ENCODE measurements at places on chromosomes 7 and 10.

GRCh38 chr7:29167721-29168120 lies 21.4 kb upstream of the CPVL start:
- DNase-seq: no peak

- no peak for DNase-seq
Measured at GRCh38 chr10:88256886-88257285, 326.2 kb downstream of the RNLS start.

DNA sequence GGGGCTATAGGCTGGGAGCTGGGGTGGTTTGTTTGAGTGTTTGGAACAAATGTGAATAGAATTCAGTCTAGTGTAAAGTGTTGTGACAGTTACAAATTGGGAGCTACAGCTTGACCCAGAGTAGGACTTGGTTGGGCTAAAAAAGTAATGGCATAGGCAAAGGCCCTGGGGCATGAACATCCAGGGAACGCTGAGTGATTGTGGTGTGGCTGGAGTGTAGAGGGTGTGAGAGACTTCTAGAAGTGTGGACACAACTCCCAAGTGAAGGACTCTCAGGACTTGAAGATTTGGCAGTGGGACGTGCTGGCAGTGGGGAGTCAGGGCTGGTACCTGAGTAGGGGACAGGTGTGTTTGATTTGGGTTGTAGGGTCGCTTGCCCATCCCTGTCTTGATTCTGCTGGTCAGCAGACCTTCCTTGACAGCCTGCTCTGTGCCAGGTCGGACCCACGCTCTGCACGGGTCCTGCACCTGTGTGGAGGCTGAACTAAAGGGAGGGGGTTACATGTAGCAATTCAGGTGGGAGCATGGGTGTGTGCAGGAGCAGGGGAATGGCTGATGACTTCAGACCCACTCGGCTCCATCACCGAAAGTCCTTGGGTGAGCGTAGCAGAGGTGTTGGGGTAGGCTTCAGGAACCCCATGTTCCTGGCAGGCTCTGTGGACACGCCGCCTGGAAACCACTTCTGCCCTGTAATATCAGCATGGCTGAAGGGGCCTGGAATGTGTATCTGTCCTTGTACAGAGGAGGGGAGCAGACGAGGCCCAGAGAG lies 43.3 kb downstream of the ZMIZ1 start:
- no peak for DNase-seq

- DNase-seq: no peak
Measured at GRCh38 chr7:149795126-149795525, 21.7 kb upstream of the ZNF467 start.

DNA sequence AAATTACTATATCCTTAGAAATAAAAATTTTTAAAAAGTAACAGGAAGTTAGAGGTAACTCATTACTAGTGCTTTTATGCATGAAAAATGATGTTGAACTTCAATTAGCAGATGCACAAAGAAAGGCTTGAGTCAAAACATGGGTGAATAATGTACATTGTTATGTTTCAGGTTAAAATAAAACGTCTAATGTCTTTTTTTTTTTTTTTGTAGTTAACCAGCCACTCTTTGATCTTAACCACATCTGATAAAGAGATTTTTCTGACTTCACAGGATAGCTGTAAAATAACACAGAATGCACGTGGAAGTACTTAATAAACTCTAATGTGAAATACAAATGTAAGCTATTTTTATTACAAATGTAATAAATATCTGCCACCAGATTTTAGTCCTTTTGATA lies 61.7 kb downstream of the GSAP start:
- DNase-seq: no peak

- DNase-seq: no peak
Measured at GRCh38 chr10:13787015-13787421, 200.3 kb downstream of the PRPF18 start.

- no peak for DNase-seq
Measured at GRCh38 chr7:132769280-132769679, 193.0 kb upstream of the PLXNA4 start.

GRCh38 chr7:137165241-137165640 lies 178.3 kb downstream of the PTN start:
- DNase-seq: no peak

DNA sequence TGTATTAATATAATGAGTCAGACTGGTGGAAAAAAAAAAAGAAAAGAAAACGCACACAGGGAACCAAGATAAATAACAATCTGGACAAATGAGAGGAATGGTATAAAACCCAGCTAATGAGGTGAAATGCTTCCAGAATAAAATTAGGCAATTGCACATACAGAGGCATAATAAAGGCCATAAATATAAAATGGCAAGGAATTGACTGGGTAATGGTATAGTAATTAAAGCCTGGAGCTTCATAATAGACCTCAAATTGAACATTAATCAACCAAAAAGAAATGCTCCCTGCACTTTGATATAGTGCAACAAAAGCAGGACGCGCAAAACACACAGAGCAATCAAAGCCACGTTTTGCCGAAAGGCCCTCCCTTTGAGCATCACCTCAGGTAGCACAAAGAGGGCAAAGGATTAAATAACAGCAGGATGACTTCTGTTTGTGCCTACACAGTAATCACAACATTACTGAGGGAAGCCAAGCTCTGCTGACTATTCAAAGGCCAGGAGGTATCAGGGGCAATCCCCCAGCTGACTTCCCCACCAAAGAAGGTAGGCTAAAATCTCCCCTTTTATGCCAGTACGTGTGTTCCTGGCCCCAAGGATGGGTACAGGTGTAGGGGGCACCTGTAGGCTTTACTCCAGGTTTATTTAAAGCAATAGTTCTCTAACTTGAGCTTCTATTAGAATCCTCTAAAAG lies 343.7 kb downstream of the ELMO1 start:
- DNase-seq: no peak

- no peak for DNase-seq
Measured at GRCh38 chr10:44716470-44717015, 194.6 kb upstream of the TMEM72 start.

DNA sequence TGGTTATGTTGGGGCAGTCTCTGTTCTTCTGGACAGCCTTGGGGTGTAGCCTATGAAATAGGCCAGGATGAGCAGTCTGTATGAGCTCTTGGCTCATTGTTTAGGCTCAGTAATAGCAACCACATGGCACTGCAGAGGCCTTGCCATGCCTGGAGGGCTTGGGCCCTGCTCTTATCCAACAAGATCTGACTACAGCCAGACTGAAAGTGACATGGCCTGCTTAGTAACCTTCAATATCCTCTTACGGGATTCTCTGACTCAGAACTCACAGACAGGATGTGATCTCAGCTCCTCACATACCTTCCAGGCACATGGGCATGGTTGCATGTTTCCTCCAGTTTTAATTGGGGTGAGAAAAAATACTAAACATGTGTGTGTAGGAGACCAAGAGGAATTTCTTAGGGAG lies 289.3 kb downstream of the PTEN start:
- DNase-seq: no peak

- DNase-seq: no peak
Measured at GRCh38 chr7:44390701-44391100, 65.3 kb upstream of the CAMK2B start.

- no peak for DNase-seq
Measured at GRCh38 chr7:114832906-114833595, 88.8 kb upstream of the MDFIC start.

GRCh38 chr7:16816824-16817223 lies 12.0 kb upstream of the AGR2 start:
- no peak for DNase-seq

DNA sequence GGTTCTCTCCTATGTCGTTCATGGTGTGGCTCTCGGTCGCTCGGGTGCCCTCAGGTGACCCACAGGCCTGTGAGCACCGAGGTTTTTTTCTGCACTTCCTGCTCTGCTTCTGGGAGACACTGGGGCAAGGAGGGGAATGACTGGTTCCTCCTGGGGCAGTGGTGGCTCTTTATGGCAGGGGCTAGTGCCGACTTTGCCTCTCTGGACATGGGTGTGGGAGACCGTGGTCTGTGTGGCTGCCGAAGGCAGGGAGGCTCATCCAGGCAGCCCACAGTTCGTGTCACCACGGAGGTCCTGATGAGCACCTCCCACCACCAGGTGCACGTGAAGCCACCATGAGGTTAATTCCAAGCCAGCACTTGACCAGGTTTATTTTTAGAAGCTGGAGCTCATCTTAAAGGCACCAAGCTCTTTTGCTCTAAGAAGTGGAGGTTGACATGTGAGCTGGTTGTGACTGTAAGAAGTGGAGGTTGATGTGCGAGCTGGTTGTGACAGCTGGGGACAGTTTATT lies 24.7 kb upstream of the DPYSL4 start:
- DNase-seq: no peak

DNA sequence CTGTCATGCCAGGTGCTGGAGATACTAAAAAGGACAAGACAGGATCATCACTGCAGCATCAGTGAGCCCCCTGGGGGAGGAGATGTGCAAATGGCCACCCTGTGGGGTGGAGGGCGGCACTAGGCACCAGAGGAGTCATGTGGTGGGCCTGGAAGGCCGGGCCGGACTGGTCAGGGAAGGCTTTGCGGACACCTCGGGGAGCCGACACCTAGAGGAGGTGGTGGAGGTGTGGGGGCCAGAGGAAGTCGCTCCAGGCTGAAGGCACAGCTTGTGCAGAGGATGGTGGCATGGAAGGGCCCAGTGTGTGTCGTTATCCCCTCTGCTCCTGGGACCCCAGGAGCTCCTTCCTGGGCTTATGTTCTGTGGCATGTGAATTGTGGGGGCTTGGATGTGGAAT lies 437.7 kb downstream of the RPS24 start:
- no peak for DNase-seq

DNA sequence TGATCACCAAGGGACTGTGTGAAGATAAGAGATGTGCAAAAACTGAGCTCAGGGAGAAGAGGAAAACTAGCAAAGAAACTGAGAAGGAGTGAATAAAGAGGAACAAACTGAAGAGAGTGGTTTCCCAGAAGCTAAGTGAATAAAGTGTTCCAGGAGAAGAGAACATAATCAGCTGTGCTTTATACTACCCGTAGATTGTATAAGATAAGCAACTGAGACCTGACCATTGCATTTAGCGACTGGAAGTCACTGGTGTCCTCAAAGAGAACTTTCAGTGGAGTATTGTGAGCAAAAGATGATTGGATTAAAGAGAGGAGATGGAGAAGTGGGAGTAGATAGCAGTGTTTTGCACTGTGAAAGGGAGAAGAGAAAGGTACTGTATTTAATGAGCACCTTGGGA lies 14.6 kb downstream of the PHTF2 start:
- DNase-seq: no peak

DNA sequence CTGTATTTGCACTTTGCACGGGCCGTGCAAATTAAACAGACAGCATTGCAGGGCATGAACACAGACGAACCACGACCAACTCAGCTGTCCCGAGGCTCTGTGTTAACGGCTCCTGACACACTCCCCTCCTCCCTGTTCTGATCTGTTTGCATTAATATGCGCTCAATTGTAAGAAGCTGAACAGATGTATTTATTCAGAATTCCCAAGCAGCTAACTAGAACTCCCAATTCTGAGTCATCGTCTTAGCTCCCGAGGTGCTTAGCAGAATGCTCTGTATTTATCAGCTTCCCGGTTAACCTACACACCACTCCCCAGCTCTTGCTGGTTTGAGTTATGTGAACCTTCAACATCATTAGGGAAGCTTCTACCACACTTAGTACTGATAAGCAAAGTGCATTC lies 286.4 kb downstream of the PTPRN2 start:
- no peak for DNase-seq

DNA sequence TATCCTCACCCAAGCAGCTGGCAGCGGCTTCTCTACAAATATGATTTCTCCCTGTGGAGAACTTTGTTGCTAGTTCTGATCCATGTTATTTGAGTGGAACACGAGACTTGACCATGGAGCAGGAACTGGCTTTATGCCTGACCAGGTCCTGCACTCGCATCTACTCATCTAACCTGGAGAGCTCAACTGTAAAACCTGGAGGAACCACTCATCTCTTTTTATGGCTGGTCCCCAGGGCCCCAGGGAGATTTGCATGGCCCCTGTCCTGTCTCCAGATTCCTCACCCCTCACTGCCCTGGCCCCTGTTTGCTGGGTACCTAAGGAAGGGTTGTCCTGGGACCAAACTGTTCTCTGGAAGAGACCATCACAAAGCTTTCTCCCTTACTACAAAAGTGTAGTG lies 16.0 kb downstream of the TCAF1 start:
- DNase-seq: no peak

DNA sequence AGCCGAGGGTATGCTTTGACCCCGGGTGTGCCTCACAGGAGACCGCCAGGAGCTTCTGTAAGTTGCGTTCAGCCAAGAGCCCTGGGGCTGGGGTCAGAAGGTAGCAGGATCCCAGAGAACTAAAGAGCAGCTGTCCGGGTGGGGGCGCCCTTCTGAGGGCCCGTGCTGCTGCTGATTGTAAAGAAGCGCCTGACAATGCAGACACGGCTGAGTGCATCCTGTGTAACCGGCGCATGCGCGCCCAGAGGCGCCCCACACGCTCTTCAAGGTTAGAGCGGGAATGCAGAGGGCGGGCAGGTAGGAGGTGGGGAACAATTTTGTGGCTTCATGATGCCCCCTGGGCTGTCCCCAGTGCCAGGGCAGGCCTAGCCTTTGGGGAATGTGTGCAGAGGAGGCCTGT lies 210.2 kb upstream of the CTBP2 start:
- DNase-seq: no peak

Measured in omental fat pad (tissue), 4 donors.